Testis (tissue), 5 donors: ENCODE measurements at places on chromosomes 2 and 18. TPM values are rescaled to one million over a fixed set of nuclear protein-coding genes. Genes with fewer than 3 reads are reported as not detected.

DNA sequence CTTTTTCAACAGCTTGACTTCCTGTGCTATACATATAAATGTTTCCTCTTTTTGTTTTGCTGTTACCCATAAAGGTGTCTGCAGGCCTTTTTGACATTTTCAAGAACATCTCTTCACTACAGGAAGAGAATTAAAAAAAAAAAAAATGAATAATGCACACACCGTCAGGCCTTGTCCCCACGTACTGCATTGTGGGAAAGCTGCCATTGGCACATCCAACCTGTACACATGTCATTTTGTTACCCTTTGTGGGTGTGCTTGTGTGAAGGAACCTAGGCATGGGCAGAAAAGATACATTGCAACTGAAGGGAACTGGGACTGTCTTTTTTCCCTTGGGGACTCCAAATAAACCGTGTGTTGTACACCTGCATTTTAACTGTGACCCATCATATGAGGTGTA is 16.8 kb upstream of the TMEM37 start:
- DNase-seq, result no peak

- DNase-seq, result no peak
These were observed 196.6 kb downstream of the PMAIP1 start for GRCh38 chr18:60096428-60096827.

DNA sequence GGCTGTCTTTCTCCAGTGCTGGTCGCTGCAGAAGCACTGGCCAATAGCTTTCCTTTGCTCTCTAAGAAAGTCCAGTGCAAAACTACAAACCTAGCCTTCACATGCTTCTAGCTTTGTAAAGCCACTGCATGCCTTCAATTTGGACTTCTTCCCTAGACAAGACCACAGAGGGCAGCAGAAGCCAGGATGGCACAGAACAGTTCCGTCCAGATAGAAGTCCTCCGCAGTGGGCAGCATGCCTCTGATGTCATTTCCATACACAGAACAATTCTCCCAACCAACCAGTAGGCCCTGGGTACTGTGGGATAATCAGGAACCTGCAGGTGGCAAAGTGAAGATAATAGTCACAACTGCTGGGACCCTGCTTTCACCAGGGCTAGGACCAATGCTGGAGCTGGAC is 3.3 kb downstream of the ST6GAL2 start:
- DNase-seq, result peak; percentile 74

- no peak for DNase-seq
These were observed 7.4 kb downstream of the COPS9 start for GRCh38 chr2:240128608-240129145.

DNA sequence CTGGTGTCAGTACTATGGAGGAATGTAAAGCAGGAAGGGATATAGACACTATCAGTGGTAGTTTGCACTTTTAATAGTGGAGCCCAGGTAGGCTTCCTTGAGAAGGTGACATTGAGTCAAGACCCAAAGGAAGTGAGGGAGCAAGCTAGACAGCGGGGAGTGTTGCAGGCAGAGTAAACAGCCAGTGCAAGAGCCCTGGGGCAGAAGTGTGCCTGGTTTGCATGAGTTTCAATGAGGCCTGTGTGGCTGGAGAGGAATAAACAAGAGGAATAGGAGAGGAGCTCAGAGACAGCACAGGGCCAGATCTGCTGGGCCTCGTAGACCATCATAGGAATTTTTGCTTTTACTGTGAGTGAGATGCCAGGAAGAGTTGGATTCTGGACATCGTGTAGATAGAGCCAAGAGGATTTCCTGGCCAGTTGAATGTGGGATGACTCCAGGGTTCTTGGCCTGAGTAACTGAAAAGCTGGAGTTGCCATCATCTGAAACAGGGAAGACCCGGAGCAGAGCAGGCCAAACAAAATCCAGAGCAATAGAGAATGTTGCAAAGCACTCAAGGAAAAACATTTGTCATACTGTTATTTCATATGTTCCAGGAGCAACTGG is 102.5 kb downstream of the SP3 start:
- no peak for DNase-seq

DNA sequence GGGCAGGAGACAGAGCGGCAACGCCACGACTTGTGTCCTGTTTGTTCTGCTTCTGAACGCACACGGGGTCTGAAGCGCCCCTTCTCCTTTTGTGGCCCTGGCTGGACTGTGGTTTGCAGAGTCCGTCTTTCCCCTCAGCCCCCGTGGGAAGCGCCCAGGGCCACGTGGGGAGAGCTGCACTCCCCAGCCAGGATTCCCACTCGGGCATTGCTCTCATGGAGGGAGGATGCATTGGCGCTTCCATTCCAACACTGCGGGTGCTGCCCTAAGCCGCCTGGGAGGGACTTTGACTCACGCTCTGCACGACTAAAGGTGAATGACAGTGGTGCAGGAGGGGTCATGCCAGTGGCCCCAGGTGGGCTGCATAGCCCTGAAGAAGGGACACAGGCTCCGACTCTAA is 52.5 kb downstream of the TIMM21 start:
- DNase-seq, result no peak

DNA sequence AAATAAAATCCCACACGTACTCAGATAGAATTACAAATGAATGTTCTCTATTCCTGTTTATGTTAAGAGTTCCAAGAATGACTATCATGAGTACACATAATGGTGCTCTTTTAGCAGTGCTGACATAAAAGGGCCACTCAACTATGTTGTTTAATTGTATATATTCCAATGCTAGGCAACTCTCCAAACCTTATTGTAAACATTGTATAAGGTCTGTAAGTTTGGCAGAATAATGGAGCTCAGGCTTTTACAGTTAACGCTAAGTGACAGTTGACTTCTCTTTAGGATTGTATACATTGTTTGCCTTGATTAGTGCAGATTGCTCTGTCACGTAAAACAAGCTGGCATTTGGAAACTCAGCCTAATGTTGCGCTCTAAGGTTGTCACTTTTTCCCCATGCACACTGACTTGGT is 20.8 kb downstream of the RBMS1 start:
- DNase-seq, result no peak

DNA sequence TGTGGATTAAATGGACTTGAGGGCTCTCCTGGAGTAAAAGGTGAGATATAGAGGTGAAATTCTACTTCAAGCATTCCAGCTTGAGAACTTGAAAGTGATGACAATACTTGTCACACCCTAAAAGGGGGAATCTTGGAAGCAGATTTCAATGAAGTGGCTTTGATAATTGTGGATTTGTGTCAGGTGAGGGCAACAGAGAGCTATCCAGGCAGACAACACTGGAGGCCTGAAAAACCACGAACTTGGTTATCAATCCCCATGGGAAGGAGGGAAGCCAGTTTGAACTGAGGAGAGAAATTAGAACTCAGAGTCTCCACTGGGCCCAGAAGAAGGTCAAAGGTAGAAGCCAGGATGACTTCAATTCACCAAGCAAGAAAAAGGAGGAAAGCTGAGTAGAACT is 263.9 kb downstream of the FIGN start:
- DNase-seq, result no peak

The UPP2 gene
- total RNA-seq, result 0.16 TPM

The IL1B gene
- total RNA-seq, result 0.62 TPM

The PLA2R1 gene
- 5.3 TPM for total RNA-seq

The ZNF521 gene
- total RNA-seq, result 46.9 TPM

The DLX1 gene
- total RNA-seq, result not detected

The ARHGAP15 gene
- total RNA-seq, result 2.2 TPM

The UGT1A6 gene
- total RNA-seq, result not detected

The KCNS3 gene
- total RNA-seq, result 86.9 TPM
